Left lung (tissue), 14 donors: ENCODE measurements at places on chromosomes 5 and 9. TPM values are rescaled to one million over a fixed set of nuclear protein-coding genes. Genes with fewer than 3 reads are reported as not detected.

The TMEFF1 gene
- total RNA-seq = not detected

The ANKRD55 gene
- 0.94 TPM for total RNA-seq

The UHRF2 gene
- 32.7 TPM for total RNA-seq

The FOXD4 gene
- total RNA-seq = 0.71 TPM

The PCDHGA1 gene
- 0.42 TPM for total RNA-seq

The IRGM gene
- total RNA-seq = not detected

- no peak overlapping the region for H3K27ac ChIP-seq
- H3K4me1 ChIP-seq = no peaks in the 10 kb centered on the region
- DNase-seq = no peak
These were observed 74.9 kb upstream of the PHYKPL start for GRCh38 chr5:178307267-178308045.

DNA sequence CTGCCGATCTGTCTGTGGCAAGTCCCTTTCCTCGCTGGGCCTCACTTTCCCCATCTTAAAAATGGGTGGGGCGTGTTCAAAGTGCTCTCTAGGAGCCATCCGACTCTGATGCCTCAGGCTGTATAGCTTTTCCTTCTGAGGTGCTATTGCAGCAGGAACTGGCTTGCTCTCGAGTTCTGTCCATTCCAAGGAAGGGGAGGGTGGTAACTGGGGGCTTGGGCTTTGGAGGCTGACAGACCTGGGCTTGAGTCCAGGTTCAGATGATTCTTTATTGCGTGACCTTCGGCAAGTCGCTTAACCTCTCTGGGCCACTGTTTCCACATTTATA is 139.5 kb downstream of the RGS3 start:
- no peak overlapping the region for H3K27ac ChIP-seq
- H3K36me3 ChIP-seq = no peaks in the 10 kb centered on the region
- no peak overlapping the region for H3K4me3 ChIP-seq

- no peak for DNase-seq
- H3K36me3 ChIP-seq = no peaks in the 10 kb centered on the region
- peaks cover 57% of the 10 kb centered on the region for H3K27me3 ChIP-seq
- H3K4me1 ChIP-seq = no peaks in the 10 kb centered on the region
- H3K4me3 ChIP-seq = no peak overlapping the region
- H3K27ac ChIP-seq = no peak overlapping the region
These were observed 4.6 kb downstream of the EFNA5 start for GRCh38 chr5:107666051-107666655.

GRCh38 chr9:24385077-24385476 is 160.6 kb downstream of the IZUMO3 start:
- no peak for DNase-seq
- H3K27ac ChIP-seq = no peak overlapping the region
- no peaks in the 10 kb centered on the region for H3K4me1 ChIP-seq

GRCh38 chr9:79693750-79694149 is 122.0 kb downstream of the TLE4 start:
- no peaks in the 10 kb centered on the region for H3K27me3 ChIP-seq
- no peak overlapping the region for H3K27ac ChIP-seq
- H3K36me3 ChIP-seq = no peaks in the 10 kb centered on the region
- H3K4me1 ChIP-seq = no peaks in the 10 kb centered on the region

GRCh38 chr5:177124486-177124991 is 9.0 kb upstream of the NSD1 start:
- no peak overlapping the region for H3K27ac ChIP-seq
- H3K4me1 ChIP-seq = no peaks in the 10 kb centered on the region
- no peak overlapping the region for H3K4me3 ChIP-seq
- DNase-seq = no peak

- no peaks in the 10 kb centered on the region for H3K36me3 ChIP-seq
- H3K27ac ChIP-seq = no peak overlapping the region
- no peaks in the 10 kb centered on the region for H3K4me1 ChIP-seq
These were observed 80.1 kb downstream of the KIAA0825 start for GRCh38 chr5:94538260-94538659.

- H3K4me3 ChIP-seq = no peak overlapping the region
- no peak for DNase-seq
- H3K36me3 ChIP-seq = no peaks in the 10 kb centered on the region
- peaks cover 72% of the 10 kb centered on the region for H3K27me3 ChIP-seq
- peaks cover 10% of the 10 kb centered on the region for H3K4me1 ChIP-seq
- no peak overlapping the region for H3K27ac ChIP-seq
These were observed 323.7 kb upstream of the KLF4 start for GRCh38 chr9:107813287-107813686.

DNA sequence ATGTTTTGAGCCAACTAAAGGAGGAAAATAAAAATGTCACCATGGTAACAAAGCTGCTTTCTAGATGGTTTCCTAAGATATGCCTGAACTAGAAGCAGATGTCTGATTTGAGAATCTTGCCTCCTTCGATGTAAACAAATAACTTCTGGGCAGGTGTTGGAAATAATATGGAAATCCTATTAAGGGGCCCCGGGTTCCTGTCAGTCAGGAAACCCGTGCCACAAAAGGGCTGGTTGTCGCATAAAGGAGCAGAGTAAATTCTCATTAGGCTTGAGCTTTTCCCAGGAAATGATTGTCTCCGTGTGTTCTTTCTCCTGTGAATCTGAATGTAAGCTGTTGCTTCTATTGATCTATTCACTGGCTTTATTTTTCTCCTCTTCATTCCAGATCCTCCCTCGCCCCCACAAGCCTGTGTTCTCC is 90.8 kb downstream of the TLE4 start:
- peak; percentile 28 for DNase-seq
- H3K36me3 ChIP-seq = no peaks in the 10 kb centered on the region
- no peaks in the 10 kb centered on the region for H3K27me3 ChIP-seq
- no peak overlapping the region for H3K27ac ChIP-seq
- H3K4me1 ChIP-seq = peaks cover 6% of the 10 kb centered on the region
- H3K4me3 ChIP-seq = no peak overlapping the region
